Progenitor cell of endocrine pancreas (in vitro differentiated cells): ENCODE measurements at places on chromosomes 5 and 9. TPM values are rescaled to one million over a fixed set of nuclear protein-coding genes. Genes with fewer than 3 reads are reported as not detected.

GRCh38 chr9:123376218-123377071, 20.4 kb downstream of the CRB2 start:
- peaks cover 17% of the 10 kb centered on the region for H3K27me3 ChIP-seq
- no peak overlapping the region for H3K27ac ChIP-seq
- H3K4me3 ChIP-seq, result no peak overlapping the region

Gene VPS13A
- 54.1 and 55.5 TPM in 2 replicates for total RNA-seq

Gene INSL6
- not detected in 2 replicates for total RNA-seq

- no peak overlapping the region for H3K27ac ChIP-seq
- H3K36me3 ChIP-seq, result no peaks in the 10 kb centered on the region
Measured at GRCh38 chr5:81783401-81783800, 32.5 kb upstream of the SSBP2 start.

DNA sequence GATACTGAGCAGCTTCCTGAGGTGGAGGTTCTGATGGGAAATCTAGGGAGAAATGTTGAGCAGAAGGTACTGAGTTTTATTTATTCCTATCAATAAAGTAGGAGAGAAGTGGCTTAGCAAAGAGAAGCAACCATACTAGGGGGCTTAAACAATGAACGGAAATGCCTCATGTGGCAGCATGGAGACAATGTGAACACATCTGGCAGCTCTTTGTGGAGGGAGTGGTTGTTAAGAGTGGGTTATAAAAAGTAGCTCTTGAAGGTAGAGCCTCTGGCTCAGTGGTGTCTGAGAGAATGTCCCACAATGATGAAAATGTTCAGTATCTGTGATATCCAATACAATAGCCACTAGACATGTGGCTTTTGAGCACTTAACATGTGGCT, 52.7 kb upstream of the EQTN start:
- H3K4me3 ChIP-seq, result no peak overlapping the region
- H3K27me3 ChIP-seq, result no peaks in the 10 kb centered on the region
- no peak overlapping the region for H3K27ac ChIP-seq
- peaks cover 5% of the 10 kb centered on the region for H3K36me3 ChIP-seq

GRCh38 chr5:156641686-156642085, 208.4 kb upstream of the PPP1R2B start:
- peaks cover 26% of the 10 kb centered on the region for H3K4me1 ChIP-seq
- H3K4me3 ChIP-seq, result no peak overlapping the region
- DNase-seq, result no peak
- no peak overlapping the region for H3K27ac ChIP-seq
- H3K27me3 ChIP-seq, result peaks cover 7% of the 10 kb centered on the region

DNA sequence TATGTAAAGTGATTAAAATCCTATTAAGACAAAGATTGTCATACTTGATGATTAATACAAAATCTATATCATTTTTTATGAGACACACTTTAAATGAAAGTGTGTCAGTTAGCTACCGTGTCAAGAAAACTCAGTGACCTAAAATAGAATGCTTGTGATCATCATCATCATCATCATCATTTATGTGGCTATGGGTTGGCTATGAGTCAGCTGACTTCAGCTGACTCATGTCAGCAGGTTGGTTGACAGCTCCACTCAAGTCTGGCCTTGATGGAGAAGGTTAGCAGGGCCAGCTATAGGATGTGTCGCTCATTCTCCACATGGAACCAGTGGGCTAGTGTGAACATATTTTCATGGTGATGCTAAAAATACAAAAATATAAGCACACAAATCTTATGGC, 43.8 kb upstream of the ZNF300 start:
- no peaks in the 10 kb centered on the region for H3K36me3 ChIP-seq
- no peaks in the 10 kb centered on the region for H3K4me1 ChIP-seq
- no peak overlapping the region for H3K27ac ChIP-seq
- no peak overlapping the region for H3K4me3 ChIP-seq
- DNase-seq, result no peak
- H3K27me3 ChIP-seq, result no peaks in the 10 kb centered on the region

GRCh38 chr5:136639616-136640015, 274.3 kb upstream of the TRPC7 start:
- peaks cover 1% of the 10 kb centered on the region for H3K4me1 ChIP-seq
- peaks cover 5% of the 10 kb centered on the region for H3K27me3 ChIP-seq
- no peak for DNase-seq
- H3K27ac ChIP-seq, result no peak overlapping the region
- H3K4me3 ChIP-seq, result no peak overlapping the region
- H3K36me3 ChIP-seq, result no peaks in the 10 kb centered on the region

- peak overlapping the region; percentile 54 for H3K4me3 ChIP-seq
- no peak for DNase-seq
- H3K36me3 ChIP-seq, result no peaks in the 10 kb centered on the region
- H3K27ac ChIP-seq, result no peak overlapping the region
- no peaks in the 10 kb centered on the region for H3K27me3 ChIP-seq
Measured at GRCh38 chr9:129352146-129352865, 174.2 kb upstream of the IER5L start.

GRCh38 chr5:59182760-59183159, 599.9 kb downstream of the RAB3C start:
- no peak overlapping the region for H3K27ac ChIP-seq
- no peaks in the 10 kb centered on the region for H3K27me3 ChIP-seq
- no peaks in the 10 kb centered on the region for H3K36me3 ChIP-seq
- H3K4me1 ChIP-seq, result peaks cover 1% of the 10 kb centered on the region
- DNase-seq, result no peak

- H3K36me3 ChIP-seq, result no peaks in the 10 kb centered on the region
- H3K4me3 ChIP-seq, result no peak overlapping the region
- peaks cover 34% of the 10 kb centered on the region for H3K27me3 ChIP-seq
- no peak overlapping the region for H3K27ac ChIP-seq
- H3K4me1 ChIP-seq, result no peaks in the 10 kb centered on the region
- DNase-seq, result no peak
Measured at GRCh38 chr9:117448066-117448465, 33.2 kb upstream of the ASTN2 start.

DNA sequence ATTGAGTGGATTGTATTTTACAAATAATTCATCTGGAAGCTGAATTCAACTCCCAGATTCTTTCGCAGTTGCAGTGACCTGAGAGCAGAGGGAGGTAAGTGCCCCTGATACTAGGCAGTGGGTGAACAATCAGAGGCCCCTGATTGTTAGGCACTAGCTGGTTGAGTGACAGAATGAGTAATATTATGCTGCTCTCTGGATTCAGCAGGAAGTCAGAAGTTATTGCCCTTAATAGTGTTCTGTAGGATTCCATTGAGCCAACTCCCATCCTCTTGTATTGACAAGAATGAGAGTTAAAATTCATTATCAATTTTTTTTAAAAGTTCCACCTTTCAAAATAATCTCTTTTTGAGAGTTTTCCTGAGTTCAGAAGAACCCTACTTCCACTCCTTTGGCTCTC, 301.2 kb downstream of the DTWD2 start:
- H3K4me1 ChIP-seq, result peaks cover 5% of the 10 kb centered on the region
- H3K27ac ChIP-seq, result no peak overlapping the region
- no peak overlapping the region for H3K4me3 ChIP-seq
- H3K36me3 ChIP-seq, result no peaks in the 10 kb centered on the region

DNA sequence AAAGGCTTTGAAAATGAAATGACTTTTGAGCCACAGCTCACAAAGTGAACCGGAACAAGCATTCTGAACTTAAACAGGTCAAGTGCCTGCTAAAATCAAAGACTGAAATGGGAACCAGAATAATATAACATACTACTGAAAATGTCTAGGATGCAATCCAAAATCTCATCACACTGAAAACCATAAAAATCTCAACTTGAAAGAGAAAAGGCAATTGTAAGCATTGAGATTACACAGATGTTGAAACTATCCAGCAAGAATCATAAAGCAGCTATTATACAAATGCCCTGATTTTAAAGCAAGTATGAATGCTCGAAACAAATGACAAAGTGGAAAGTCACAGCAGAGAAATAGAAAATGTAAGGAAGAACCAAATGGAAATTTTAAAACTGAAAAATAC, 211.5 kb upstream of the GAS1 start:
- no peak for DNase-seq
- H3K27me3 ChIP-seq, result peaks cover 12% of the 10 kb centered on the region
- H3K36me3 ChIP-seq, result no peaks in the 10 kb centered on the region
- no peak overlapping the region for H3K27ac ChIP-seq
- H3K4me1 ChIP-seq, result no peaks in the 10 kb centered on the region

GRCh38 chr9:134177624-134178393, 13.4 kb upstream of the RNU6ATAC start:
- no peak overlapping the region for H3K27ac ChIP-seq
- H3K27me3 ChIP-seq, result peaks cover 8% of the 10 kb centered on the region
- no peak overlapping the region for H3K4me3 ChIP-seq
- H3K36me3 ChIP-seq, result no peaks in the 10 kb centered on the region
- no peak for DNase-seq
- no peaks in the 10 kb centered on the region for H3K4me1 ChIP-seq

Gene OMD
- total RNA-seq, result not detected in 2 replicates

DNA sequence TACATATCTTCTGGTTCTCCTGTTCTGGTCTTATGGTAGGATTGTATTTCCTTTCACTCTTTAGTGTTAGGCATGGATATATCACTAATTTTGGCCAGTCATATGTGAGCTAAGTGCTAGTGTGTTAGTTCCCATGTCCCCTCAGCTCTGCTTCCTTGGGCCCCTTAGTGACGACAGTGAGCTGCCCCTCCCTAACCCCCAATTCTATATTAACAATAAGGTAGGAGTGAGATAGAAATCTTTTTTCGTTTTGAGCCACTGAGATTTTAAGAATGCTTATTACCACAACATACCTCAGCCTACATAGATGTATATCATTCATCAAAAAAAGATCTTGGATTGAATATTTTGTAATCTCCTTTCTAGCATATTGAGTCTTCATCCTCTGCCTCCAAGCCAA, 100.5 kb downstream of the PARP8 start:
- no peaks in the 10 kb centered on the region for H3K4me1 ChIP-seq
- DNase-seq, result no peak
- peaks cover 3% of the 10 kb centered on the region for H3K36me3 ChIP-seq
- no peaks in the 10 kb centered on the region for H3K27me3 ChIP-seq
- H3K4me3 ChIP-seq, result no peak overlapping the region
- H3K27ac ChIP-seq, result no peak overlapping the region

- no peak for DNase-seq
- no peaks in the 10 kb centered on the region for H3K27me3 ChIP-seq
- H3K27ac ChIP-seq, result peak overlapping the region; percentile 93
Measured at GRCh38 chr5:180811623-180812124, 9.1 kb upstream of the MGAT1 start.

DNA sequence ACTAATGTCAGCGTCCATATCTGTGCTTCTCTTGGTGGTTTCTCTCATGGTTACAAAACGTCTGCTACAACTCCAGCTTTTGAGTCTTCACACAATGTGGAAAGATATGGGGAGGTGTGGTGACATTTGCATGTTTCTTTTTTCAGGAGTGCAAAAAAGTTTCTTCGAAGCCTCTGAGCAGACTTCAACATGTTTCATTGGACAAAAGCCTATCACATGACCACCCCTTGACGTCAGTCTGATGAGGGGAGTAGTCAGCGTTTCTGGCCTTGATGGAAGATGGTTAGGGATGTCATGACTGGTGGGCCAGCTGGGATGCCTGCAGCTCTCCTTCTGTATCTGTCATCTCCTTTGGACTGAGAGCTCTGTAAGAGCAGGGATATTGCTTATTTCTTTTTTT, 61.4 kb downstream of the PTPDC1 start:
- H3K27me3 ChIP-seq, result no peaks in the 10 kb centered on the region
- no peaks in the 10 kb centered on the region for H3K36me3 ChIP-seq
- H3K4me3 ChIP-seq, result no peak overlapping the region
- no peak for DNase-seq

- H3K4me3 ChIP-seq, result no peak overlapping the region
- H3K27me3 ChIP-seq, result no peaks in the 10 kb centered on the region
- no peak for DNase-seq
- no peaks in the 10 kb centered on the region for H3K4me1 ChIP-seq
Measured at GRCh38 chr5:31995006-31995405, 179.1 kb downstream of the GOLPH3 start.
